Activated T-cell treated with anti-CD3 and anti-CD28 coated beads for 24 hours (primary cell): ENCODE measurements at places on chromosomes 3 and 15.

GRCh38 chr3:31448035-31448881 lies 84.5 kb upstream of the STT3B start:
- no peak for DNase-seq

GRCh38 chr15:95887666-95888390 lies 442.7 kb upstream of the NR2F2 start:
- no peak for DNase-seq

DNA sequence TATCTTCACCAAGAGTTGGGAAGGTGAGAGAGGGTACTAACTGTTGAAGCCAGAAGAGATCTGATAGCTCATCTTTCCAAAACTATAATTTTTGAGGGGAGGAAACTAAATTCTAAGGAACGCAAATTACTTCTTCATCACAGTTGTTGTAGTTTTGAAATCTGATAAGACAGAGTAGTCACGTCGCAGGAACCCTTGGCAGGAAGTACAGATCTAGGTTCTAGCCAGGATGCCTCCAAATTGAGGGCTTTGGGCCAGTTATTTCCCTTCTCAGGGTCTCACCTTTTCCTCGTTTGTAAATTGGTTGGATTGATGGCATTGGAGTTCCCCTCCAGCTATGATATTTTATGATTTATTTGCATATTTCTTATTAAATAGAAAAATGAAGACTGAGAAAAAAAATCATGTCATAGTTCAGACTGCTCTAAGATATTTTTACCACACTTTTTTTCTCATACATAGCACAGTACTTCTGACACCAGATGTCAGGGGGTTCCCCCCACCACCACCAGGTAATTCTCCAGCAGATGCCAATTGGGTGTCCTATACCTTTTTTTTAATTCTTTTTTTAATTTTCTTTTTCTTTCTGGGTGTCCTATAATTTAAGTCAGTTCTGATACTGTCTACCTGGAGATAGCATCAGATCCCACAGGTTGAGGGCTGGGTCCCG lies 32.3 kb upstream of the APH1B start:
- no peak for DNase-seq

DNA sequence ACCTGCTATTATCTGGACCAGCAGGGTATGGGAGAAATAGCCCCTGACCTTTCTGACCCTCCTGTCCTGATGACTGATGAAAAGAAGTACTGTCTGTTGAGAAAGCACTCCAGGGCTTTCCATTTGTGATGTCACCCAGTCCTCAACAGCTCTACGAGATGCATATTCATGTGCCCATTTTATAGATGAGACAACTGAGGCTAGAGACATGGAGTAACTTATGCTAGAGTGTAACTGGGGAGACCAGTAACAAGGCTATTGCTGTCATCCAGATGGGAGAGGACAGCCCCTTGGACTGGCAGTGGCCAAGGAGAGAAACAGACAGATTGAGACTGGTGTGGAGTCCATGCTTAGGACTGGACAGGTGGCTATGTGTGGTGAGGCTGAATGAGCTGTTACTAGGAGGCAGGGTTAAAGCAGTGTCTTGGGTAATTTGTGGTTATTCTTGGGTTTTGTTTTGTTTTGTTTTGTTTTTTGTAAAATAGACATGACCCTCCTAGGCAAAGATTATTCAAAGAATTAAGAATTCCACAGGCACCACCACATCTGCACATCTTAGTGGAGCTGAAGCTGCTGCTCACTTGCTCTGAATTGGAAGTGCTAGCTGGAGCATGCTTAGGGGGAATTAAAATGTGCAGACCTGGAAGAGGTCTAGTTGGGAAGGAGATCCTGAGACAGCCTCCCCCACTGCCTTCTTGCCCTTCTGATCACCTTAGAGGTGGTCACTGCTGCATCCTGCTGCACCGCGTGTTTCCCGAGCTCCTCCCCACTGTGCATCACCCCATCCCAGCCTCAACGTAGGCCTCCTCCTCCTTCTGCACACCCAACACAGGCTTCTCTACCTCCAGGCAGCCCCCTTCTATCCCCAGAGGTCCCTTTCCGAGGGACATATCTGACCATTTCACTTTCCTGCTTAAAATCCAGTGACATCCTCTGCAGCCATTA lies 8.4 kb downstream of the HRH1 start:
- DNase-seq, result no peak

GRCh38 chr15:36517758-36518157 lies 61.7 kb upstream of the CDIN1 start:
- DNase-seq, result no peak

DNA sequence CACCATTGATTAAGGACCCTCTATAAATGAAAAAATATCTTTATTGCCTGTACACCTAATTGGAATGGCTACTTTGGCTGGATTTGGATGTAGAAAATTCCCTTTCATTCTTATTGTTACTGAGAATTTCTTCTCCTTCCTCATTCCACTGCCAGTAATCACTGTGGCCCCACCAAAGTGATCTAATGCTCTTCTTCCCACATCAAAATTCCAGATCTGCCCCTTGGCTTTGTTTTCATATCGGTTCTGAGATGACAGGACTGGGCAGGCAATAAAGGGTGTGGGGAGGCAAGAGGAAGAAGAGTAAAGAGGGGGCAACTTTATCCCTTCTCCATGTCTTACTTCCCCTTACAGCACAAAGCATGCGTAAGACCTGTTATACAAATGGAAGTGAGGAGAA lies 2.1 kb downstream of the ANKUB1 start:
- no peak for DNase-seq

GRCh38 chr15:70204652-70205051 lies 106.9 kb upstream of the TLE3 start:
- no peak for DNase-seq

DNA sequence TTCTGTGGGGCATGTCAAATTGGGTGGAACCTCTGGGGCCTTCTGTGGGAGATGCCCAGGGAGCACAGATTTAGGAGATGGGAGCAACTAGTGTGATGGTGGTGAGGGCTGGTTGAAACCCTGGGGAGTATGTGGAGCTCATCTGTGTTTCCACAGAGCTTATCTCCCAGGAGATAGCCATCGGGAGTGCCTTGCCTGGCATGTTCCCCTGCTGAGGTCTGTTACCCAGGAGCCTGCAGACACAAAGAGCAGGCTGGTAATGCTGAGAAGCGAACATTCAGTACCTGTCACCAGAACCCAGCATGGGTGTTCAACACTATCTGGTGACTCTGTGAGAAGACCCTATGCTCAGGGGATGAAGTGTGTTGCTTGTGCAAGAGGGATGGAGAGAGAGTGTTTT lies 85.0 kb downstream of the CLSTN2 start:
- DNase-seq, result no peak

GRCh38 chr3:108972482-108972881 lies 18.8 kb upstream of the GUCA1C start:
- DNase-seq, result no peak

DNA sequence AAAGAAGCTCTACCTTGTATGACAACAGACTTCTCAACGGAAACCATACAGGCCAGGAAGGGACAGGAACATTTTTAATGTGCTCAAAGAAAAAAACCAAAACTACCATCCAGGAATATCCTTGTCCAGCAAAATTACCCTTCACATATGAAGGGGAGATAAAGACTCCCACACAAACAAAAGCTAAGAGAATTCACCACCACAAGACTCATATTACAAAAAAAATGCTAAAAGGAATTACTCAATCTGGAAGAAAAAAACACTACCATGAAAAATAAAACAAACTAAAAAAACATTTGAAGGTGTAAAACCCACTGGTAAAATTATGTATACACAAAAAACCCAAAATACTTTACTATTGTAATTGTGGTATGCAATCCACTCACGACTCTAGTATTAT lies 57.2 kb downstream of the DLG1 start:
- DNase-seq, result no peak

DNA sequence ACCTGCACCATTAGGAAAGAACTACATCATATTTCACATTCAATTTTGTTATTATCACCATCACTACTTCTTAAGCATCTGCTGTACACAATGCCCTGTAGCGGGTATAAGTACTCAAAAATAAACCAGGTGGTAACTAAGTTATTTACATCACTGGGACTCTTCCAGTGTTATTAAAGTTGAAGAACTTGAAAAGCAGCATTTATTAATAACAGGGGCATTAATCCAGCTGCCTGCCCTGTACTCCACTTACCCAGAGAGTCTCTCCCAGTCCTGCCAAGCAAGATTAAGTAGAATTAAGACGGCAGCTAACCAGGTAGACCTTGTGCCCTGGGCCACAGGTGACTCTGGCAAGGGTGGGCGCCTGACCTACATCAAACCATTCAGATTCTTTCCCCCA lies 65.2 kb downstream of the FHIT start:
- DNase-seq, result no peak

DNA sequence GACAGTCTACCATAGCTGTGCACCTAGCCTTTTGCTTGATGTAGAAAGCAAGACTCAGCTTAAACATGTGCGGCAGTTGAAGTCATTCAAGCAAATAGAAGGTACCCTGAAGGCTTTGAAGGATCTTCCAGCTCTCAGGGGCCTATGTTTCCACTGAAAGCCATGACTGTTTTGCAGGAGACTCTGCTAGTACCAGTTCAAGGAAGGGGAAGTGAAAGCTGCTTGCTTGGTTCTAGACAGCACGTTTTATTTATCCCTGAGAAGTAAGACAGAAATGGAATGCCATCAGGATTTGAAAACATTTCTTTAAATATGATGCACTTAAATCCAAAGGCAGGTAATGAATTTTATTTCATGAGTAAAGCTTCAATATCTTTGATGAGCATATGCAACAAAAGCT lies 311.4 kb downstream of the PDCD6IP start:
- DNase-seq, result no peak

DNA sequence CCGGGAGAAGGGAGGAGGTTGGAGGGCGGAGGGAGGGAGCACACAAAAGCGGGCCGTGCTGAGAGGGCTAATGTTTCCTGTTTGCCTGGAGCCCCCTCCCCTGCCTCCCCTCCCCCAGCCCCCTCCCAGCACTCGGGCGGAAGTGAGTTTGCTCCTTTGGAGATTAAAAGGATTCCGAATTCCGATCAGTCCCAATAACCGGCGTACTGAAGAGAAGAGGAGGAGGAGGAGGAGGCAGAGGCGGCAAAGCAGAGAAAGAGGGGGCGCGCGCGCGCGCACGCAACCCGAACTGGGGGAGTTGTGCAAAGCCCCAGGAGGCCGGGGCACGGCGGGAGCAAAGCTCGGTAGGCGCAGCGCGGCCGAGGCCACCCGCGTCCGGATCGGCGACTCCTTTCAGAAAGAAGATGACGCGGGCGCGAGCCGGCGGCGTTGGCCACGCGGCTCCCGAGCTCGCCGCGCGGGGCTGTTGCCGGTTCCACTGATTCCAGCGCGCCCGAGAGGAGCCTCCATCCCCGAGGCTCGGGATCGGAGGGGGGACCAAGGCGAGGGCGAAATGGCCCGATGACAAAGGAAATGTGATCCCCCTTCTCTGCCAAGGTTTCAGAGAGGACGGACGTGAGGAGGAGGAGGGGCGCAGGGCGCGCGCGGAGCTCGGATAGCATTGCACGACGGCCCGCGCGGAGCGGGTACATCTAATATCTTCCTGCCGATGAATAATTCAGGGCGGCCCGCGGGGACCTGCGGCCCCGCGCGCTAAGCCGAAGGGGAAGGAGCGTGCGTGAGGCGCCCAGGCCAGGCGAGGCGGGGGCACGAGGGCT lies 1.1 kb upstream of the TRIM71 start:
- DNase-seq, result no peak

GRCh38 chr15:37789881-37790280 lies 144.6 kb upstream of the TMCO5A start:
- DNase-seq, result no peak

- DNase-seq, result no peak
These were observed 397.7 kb downstream of the CACNA2D3 start for GRCh38 chr3:54520060-54520459.

GRCh38 chr3:183695569-183696364 lies 1.8 kb upstream of the YEATS2 start:
- DNase-seq, result no peak

DNA sequence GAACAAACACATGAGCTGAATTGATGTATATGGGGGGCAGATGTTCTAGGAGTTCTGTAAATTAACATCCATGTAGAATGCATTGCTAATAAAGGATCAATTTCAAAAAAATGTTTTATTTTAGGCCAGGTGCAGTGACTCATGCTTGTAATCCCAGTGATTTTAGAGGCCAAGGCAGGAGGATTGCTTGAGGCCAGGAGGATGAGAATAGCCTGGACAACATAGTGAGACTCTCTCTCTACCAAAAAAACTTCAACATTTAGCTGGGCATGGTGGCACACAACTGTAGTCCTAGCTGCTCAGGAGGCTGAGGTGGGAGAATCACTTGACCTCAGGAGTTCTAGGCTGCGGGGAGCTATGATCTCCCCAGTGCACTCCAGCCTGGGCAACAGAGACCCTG lies 6.5 kb upstream of the NUP210 start:
- no peak for DNase-seq

- no peak for DNase-seq
These were observed 117.6 kb upstream of the SAMMSON start for GRCh38 chr3:69881756-69882428.

DNA sequence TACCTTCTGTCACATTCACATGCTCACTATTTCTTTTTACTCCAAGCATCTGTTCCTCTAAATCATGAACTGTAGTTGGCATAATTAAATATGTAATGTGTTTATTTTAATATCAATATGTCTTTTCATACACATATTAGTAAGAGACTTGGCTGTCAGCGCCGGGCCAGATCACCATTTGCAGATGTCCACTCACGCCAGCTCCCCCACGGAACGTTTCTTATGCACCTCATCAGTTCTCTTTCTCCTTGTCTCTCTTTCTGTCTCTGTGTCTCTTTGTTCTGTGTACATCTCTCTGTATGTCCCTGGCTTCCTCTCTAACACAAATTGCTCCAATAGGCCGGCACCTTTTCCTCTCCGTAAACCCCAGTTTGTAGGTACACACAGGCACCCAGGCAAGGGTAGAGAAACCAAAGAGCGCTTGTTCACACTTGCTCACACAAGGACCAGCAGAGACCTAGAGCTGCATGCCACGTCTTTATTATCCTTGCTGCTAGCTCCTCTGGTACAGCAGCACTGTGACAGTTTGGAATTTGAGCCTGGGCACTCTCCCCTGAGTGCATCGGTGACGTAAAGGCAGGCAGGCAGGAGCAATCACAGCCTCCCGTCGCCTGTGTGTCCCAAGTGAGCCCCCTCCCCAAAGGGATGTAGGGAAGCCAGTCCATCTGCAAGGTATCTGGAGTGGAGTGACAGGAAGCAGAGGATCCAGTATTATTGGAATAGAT lies 40.4 kb downstream of the CACNA1D start:
- DNase-seq, result no peak

GRCh38 chr3:127016461-127016860 lies 33.5 kb downstream of the PLXNA1 start:
- no peak for DNase-seq
